Stimulated activated CD8-positive, alpha-beta memory T cell treated with anti-CD3 and anti-CD28 coated beads, Interleukin-7, amount 100 ng/mL, for 48 hours (primary cell): ENCODE measurements at places on chromosomes 3 and 15.

DNA sequence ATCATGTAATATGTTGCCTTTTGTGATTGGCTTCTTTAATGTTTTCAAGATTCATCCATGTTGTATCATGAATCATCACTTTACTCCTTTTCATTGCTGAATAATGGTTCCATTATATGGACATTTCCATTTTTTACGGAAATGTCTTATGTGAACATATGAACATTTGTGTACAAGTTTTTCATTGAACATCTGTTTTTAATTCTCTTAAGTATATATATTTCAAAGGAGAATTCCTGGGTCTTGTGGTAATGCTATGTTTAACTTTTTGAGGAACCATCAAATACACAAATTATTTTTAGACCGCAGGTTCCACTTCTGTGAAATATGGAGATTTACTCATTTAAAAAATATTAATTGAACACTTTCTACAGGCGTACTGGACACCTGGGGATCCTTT is 85.7 kb downstream of the ARIH1 start:
- no peak for DNase-seq

DNA sequence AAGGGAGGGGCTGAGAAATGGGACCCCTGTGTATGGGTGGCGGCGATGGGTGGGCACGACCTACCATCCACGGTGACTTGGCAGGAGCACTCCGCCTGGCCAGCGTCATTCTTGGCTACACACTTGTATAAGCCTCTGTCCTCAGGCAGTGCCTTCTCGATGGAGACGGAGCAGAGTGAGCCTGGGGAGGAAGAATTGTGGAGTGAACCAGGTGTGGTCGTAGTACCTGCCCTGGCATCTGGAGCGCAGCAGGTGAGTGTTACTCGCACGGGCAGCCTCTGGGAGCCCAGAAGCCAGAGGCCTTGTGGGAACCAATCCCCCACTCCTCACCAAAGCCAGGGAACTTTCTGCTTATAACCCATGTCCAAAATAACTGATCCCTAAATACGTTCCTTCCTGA is 107.8 kb upstream of the HACD2 start:
- no peak for DNase-seq

GRCh38 chr3:122705379-122705778 is 24.7 kb downstream of the PARP14 start:
- DNase-seq = no peak

GRCh38 chr3:7190095-7190494 is 329.2 kb downstream of the GRM7 start:
- DNase-seq = no peak

- DNase-seq = no peak
Measured at GRCh38 chr3:66224220-66224619, 3.4 kb downstream of the SLC25A26 start.

DNA sequence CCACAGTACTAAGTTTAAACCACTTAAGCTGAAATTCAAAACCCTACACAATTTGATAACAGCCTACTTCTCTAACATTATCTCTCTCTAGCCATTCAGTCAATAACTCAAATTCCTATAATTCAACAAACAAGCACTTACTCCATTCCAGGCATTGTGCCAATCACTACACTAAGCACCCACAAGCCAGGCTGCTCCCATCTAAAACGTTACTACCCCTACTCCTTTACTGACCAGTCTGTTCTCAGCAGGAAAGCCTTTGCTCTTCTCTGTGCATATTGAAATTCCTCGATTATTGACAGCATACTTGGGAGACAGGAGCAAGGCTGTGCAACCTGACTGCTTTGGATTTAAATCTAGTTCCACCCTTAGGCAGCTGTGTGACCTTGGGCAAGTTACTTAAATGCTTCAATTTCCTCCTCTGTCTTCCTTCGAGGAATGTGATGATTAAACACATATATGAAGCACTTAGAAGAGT is 177.2 kb upstream of the THBS1 start:
- no peak for DNase-seq

- no peak for DNase-seq
Measured at GRCh38 chr15:100663915-100664281, 61.5 kb downstream of the ASB7 start.

GRCh38 chr15:88621789-88622604 is 857 bp downstream of the AEN start:
- DNase-seq = no peak

- DNase-seq = no peak
Measured at GRCh38 chr3:24225385-24225950, 269.2 kb downstream of the THRB start.

- DNase-seq = no peak
Measured at GRCh38 chr15:57634290-57634689, 42.6 kb downstream of the MYZAP start.

DNA sequence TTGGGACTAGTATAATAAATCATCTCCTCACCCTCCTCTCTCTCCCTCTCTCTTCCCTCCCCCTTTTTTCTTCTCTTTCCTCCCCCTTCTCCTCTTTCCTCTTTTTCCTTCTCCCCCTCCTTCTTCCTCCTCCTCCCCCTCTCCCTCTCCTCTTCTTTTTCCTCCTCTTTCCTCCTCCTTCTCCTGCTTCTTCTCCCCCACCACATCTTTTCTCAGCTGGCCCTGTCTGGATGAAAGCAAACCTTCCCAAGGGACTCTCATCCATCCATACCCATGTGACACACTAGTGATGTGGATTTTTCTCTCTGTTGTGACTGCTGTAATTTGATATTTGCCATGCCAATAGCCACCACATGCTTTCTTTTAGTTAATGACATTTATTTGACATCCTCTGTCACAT is 127.2 kb downstream of the EBLN2 start:
- no peak for DNase-seq

GRCh38 chr15:97783240-97783639 is 177.3 kb upstream of the ARRDC4 start:
- no peak for DNase-seq

DNA sequence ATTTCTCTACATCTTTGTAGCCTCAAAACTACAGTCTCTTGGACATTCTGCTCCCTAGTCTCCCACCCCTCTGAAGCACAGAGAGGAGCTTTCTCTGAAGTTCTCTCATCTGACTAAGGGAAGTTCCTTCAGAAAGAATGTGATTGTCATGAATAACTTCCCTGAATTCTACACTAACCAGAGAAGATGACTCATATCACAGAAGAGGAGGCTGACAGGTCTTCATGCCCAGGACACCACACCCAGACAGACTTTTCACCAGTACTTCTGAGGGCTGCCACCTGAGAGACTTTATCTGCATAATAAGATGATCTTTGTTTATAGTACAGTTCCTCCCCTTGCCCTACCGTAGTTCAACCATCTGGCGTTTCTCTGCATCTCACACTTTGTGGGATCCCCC is 52.8 kb downstream of the CDIN1 start:
- no peak for DNase-seq

DNA sequence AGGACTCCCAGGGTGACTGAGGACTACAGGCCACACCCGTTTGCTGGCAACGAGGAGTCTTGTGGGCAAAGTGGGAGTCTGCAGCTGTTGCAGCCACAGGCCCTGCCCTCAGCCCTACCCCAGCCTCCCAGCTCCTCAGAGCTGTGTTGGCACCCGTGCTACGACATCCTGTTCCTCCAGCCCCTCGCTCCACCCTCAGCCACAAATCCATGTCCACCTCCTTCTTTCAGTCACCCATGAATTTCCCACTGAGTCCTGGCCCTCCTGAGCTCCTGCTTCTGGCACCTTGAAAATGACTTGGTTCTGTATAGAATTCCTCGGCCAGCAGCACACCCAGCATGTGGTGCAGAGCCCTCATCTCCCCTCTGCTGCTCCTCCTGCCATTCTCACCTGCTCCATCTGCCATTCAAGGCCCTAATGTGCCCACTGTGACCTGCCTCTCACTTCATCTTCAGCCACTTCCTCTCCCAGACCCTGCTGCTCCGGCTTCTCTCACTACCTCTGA is 20.9 kb upstream of the VILL start:
- DNase-seq = no peak

DNA sequence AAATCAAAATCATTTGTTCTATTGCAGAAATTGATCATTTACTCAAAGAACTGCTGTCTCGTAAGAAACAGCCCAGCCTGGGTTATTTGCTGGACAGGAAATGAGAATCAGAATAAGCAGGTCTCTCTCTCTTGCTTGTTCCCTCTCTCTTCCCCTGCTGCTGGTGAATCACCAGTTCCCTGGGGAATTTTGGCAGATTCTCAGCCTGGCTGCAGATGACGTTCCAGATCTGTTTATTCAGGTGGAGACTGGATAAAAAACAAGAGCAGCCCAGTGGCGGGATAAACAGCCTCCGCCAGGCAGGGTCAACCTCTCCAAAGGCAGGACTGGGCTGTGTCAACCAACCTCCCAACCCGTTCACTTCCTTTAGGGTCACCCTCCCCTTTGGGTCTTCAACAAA is 72.1 kb downstream of the LRIG1 start:
- DNase-seq = no peak

DNA sequence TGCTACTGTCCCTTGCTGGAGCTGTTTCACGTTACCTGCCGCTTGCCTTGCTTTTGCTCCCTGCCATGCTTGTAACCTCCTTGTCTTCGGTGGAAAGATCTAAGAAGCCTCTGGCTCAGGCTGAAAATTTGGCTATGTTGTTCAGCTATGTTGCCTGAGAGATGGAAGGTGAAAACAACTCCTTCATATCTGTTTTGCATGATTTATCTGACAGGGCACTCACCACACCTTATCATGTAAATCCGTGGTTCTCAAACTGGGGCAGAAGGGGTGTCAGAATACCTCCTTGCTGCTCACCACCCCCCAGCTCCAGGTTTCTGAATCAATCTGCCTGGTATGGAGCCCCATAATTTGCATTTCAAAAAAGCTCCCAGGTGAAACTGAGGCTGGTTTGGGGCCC is 6.5 kb upstream of the CORO2B start:
- DNase-seq = no peak
